Activated naive CD4-positive, alpha-beta T cell treated with anti-CD3 and anti-CD28 coated beads for 36 hours (primary cell): ENCODE measurements at places on chromosomes 5 and 9. TPM values are rescaled to one million over a fixed set of nuclear protein-coding genes. Genes with fewer than 3 reads are reported as not detected.

Gene TSSK1B
- not detected for total RNA-seq

Gene RNF183
- total RNA-seq = not detected

Gene FGF18
- total RNA-seq = 0.17 TPM

Gene LRRC26
- not detected for total RNA-seq

Gene LCN6
- total RNA-seq = not detected

Gene FOXD4L6
- not detected for total RNA-seq

Gene LHX3
- total RNA-seq = not detected

Gene CDHR2
- 0.35 TPM for total RNA-seq

Gene PCDHAC1
- total RNA-seq = not detected

Gene PCAT7
- total RNA-seq = not detected

Gene SLC36A2
- total RNA-seq = not detected

Gene CCNG1
- 213 TPM for total RNA-seq

Gene DNAH5
- not detected for total RNA-seq

Gene C9
- not detected for total RNA-seq

Gene TNFSF15
- 0.74 TPM for total RNA-seq

Gene NRG2
- total RNA-seq = not detected

Gene ORM2
- not detected for total RNA-seq

Gene ZNF454
- total RNA-seq = not detected

Gene BARHL1
- not detected for total RNA-seq

Gene DMRT2
- not detected for total RNA-seq

Gene TMC1
- not detected for total RNA-seq

Gene CRB2
- not detected for total RNA-seq

Gene GMCL2
- not detected for total RNA-seq

Gene SVEP1
- not detected for total RNA-seq

Gene SOWAHA
- total RNA-seq = not detected

Gene SPINK1
- total RNA-seq = not detected

Gene GFRA3
- not detected for total RNA-seq

Gene C5orf58
- not detected for total RNA-seq

Gene CDO1
- 0.67 TPM for total RNA-seq

Gene HMHB1
- not detected for total RNA-seq

Gene AIF1L
- 1.8 TPM for total RNA-seq
